ENCODE measurements at places on chromosomes 13 and 19.

DNA sequence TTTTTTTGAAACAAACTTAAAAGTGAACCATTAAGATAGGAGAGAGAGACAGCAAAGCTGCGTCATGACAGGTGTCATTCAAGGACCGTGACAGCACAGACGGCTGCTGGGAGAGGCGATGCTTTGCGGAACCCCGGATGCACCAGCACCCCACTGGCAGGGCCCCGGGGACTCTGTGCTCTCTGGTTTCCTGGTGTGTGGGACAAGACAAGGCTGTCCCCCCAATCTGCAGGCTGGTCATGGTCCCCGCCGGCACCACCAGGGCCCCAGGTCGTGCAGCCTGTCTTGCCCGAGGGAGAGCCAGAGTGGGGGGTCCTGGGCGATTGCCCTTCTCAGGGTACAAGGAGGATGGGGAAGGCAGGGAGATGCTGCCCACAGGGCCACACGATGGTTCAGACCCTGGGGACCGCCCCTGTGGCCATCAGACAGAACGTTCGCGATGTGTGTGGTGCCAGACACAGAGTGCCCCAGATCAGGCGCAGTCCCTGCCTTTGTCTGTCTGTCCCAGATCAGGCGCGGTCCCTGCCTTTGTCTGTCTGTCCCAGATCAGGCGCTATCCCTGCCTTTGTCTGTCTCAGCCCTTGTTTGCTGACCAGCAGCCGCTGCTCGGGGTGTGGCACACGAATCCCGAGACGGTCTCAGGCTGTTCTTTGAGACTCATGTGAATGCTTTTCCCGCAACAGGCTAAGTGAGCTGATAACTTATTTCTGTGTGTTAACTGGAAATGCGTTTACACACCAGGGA, 36.1 kb downstream of the ADPRHL1 start:
- DNase-seq = no peak

DNA sequence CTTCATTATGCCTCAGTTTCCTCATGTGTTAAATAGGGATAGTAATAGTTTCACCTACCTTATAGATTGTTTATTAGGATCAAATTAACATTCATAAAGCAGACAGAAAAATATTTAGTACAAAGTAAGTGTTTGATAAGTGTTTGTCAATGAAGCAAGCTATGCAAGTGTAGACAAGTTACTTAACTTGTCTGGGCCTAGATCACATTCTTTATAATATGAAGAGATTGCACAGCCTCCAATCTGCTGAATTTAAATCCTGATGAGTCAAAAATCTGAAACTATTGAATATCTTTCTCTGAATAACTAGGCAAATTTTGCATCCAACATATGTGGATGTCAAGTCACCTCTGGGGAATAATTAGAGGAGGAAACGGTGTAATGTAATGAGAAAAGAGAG, 170.5 kb downstream of the MZT1 start:
- DNase-seq = no peak

DNA sequence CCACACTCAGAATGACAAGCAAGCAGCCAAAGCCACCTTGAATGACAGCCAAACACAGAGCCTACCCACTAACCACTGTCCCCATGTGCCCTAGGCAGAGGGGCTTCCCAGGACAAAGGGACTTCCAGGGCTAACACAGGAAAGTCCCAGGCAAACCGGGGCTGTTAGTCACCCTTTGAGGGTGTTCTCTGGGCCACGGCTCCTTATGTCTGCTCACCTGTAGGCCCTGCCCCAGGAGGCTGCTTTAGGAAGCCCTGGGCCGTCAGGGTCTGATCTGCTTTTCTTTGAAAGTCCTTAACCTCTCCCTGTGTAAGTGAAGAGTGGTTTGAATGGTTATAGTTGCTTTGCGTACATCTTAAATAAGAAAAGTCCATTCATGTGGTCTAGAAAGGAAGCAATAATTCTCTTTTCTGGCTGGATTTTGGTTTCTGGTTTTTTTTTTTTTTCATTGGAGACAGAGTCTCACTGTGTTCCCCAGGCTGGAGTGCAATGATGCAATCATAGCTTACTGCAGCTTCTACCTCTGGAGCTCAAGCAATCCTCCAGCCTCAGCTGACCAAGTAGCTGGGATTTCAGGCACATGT, 161.4 kb downstream of the EFNB2 start:
- peak; percentile 40 for DNase-seq

DNA sequence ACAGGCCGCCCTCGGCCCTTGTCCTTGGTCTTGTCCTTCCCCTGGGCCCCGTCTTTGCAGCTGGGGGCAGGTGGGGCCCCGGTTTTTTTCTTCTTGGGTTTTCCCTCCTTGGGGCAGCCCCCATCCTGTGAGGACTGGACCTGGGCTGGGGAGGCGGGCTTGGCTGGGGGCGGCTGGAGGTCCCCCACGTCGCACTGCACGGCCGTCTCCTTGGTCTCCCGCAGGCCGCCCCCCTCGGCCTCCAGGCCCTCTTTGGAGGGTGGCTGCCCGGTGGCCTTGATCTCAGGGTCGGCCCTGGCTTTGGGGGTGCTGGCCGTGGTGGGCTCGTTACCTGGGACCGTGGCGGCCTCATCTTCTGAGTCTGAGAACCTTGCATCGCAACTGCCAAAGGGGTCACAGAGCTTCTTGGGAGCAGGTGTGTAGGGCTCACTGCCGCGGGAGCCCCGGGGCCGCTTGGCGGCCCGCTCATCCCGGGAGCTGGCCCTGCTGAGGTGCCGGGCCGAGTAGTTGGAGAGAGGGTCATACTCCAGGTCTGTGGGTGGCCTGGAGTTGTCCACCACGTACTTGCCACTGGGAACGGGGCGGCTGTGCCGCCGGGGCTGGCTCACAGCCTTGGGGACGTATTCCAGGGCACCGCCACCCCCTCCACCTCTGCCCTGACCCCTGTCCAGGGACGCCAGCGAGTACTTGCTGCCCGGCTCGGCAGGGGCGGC, 15.6 kb upstream of the ATP8B3 start:
- no peak for DNase-seq

DNA sequence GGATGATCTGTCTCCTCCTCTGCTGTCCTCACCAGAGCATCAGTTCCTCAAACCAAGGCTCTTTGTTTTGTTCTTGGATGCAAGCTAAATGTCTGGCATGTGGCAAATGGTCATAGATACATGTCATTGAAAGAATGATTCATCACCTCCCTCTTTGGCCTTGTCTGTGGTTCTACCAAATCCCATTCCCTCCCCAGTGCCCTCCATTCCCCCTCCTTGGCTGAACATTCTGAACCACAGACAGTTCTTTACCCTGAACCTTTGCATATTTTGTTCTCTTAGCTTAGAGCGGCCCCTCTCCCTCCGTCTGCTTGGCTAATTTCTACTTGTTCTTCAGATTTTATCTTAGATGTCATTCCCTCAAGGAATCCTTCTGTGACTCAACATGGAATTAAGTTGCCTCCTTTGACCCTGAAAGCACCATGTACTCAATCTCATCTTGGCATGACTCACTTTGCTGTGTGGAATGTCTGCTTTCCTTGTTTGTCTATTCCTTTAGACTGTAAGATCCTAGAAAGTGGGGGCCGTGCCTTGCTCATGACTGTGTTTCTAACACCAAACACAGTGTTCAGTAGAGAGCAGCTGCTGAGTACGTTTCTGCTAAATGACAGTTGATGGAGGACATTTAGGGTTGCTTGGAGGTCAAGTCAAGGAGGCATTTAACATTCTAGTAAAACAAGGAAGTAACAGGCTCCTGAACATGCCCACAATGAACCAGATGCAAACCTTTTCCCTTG, 8.1 kb downstream of the ALOX5AP start:
- DNase-seq = no peak

- no peak for DNase-seq
Observed at GRCh38 chr13:105201351-105201750, 1334.1 kb downstream of the EFNB2 start.

DNA sequence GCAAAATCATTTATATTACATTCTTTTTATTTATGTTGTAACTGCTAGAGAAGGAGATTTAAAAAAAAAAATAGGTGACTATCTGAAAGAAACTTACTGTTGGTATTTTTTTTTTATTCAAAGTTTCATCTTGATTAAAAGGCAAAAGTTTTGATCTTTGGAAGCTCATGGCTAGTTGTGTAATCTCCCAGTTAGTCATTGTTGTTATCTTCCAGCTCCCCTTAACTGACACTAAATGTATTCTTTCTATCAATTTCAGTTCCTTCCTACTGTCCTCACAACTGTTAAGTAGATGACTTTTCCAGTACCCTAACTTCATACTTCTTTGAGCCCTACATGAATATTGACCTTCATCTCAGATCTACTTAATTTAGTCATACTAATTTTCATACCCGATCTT, 71.1 kb downstream of the PIBF1 start:
- no peak for DNase-seq

DNA sequence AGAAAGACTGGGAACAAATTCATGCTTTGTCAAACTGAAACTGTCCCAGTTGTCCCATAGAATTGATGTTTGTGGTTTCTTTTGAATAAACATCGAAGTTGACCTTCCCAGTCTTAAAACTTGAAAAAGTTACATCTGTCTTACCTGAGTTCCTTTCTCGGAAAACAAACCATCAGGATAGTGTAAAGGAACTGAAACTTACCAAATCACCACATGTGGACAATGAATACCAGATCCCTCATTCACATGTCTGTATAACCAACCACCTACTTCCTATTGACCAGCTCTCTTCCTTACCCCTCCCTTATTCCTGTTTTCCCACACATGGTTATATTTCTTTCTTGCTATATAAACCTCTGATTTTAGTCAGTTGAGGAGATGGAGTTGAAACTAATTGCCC, 791.7 kb upstream of the PCDH20 start:
- no peak for DNase-seq

All from GM20000 (cell line).